ENCODE measurements at places on chromosomes 3 and 15.

DNA sequence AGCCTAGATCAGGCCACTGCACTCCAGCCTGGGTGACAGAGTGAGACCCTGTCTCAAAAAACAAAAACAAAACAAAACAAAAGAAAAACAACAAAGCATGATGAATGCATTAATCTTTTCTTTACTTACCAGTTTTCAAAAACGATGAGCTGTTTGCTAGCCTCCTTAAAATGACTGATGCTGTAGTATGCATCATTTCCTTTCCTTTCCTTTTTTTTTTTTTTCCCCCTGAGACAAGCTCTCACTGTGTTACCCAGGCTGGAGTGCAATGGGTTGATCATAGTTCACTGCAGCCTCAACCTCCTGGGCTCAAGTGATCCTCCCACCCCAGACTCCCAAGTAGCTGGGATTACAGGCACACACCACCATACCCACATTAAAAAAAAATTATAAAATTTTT is 202.0 kb downstream of the ADAMTSL3 start:
- DNase-seq = no peak

DNA sequence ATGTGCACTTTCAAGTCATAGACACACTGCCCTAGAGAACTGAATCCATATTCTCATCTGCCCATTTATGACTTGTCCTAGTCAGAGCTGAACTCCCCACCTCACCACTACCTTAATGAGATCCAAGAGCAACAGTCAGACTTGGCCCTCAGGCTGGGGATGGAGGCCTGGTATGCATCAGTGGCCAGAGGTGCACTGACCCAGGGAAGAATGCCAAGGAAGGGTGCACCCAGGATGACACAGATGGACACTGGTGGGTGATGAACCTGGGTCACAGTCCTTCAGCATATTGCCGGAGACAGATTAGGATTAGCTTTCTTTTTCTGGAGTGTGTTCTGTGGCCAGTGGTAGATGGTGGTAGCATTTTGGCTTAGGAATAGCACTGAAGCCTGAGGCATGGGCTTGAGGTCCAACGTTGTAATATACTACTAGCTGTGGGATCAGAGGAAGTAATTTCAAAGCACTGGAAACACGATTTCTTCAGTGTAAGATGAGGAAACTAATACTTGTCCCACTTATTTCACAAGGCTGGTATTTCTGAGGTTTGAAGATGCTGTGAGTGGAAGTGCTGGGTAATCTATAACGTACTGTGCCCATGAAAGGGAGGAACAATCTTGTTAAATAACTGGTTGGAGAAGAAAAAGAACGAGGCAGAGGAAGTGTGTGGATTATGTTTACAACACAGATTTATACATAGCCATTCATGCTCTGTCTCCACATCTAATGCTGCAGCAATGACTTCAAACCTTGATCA is 265.0 kb downstream of the THRB start:
- no peak for DNase-seq

GRCh38 chr3:22582266-22582665 is 620.9 kb upstream of the UBE2E2 start:
- no peak for DNase-seq

DNA sequence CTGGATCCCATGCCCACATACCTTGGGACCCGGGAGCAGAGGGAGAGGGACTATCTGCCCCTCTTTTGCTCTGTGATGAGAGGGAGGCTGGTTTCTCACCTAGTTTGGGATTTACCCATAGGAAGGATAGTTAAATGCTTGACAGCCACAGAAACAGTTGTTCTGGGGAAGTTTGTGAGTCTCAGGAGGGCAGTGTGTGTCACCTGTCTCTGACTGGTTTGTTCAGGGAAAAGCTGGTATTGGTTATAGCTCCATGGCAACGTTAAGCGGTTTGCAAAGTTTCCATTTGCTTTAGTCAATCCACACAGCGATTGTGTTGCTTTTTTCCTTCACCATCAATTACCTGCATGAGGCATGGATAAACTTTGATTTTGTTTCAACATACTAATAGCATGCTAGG is 3.7 kb upstream of the TMED3 start:
- no peak for DNase-seq

DNA sequence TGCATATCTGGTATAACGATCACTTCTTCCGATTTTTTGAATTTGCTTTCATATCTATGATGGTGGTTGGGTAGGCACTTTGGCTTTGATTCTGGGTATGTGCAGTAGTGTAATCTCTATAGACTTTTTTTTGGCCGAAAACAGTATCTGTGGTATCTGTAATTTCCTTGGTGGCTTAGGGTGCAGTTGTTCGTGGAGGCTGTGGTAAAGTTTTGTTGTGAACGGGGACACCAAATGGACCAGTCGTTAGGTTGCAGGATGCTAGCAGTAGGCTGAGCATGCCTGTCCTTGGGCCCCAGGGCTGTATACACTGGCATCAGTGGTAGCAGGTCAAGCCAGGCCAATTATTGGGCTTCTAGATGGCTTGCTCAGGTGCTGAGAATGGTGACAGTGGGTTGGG is 55.2 kb downstream of the CCDC66 start:
- DNase-seq = no peak

DNA sequence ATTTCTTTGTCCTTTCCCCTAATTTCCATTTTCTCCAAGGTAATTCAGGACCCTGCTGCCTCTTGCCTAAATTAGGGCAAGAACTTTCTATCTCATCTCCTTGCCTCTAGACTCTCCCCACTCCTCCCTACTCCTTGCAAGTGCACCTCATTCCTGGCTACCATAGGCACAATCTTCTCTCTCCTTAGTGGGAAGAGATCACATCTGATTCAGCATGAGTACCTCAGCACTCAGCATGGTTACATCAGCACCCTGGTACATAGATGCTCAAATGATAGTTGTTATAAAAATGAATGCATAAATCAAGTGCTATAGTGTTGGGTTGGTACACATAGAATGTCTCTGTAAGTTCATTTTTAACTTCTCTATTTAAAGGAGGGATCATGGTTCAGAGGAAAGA is 313.4 kb upstream of the RASGRP1 start:
- DNase-seq = no peak

DNA sequence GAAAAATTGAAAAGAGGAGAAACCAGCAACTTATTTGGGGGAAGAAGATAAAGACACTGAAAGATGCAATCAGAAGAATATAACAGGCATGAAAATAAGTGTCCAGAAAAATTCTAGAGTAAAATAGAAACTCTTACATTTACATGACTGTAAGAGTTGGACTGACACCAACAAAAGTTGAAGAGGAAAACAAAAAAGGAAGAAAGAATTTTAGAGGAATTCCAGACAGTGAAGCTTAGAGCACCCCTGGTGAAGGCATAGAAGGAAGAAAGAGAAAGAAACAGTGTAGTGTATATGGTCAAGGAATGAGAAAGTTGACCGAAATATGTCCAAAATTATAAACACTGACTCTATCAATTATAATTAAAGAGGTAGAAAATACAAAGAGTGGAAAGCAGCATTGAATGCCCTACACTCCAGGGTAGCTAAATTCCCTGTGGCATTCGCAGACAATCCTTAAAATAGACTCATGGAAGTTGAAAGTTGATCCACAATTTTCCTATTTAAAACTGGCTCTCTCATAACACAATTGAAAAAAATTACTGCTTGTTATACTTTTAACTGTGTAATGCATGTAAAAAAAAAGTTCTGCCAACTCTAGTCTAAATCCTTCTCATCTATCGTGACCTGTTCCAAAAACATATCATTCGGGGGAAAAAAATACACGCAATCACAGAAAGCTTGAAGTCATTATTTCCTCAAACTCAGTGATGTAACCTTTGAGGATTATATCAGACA is 102.6 kb upstream of the ABI3BP start:
- DNase-seq = no peak

DNA sequence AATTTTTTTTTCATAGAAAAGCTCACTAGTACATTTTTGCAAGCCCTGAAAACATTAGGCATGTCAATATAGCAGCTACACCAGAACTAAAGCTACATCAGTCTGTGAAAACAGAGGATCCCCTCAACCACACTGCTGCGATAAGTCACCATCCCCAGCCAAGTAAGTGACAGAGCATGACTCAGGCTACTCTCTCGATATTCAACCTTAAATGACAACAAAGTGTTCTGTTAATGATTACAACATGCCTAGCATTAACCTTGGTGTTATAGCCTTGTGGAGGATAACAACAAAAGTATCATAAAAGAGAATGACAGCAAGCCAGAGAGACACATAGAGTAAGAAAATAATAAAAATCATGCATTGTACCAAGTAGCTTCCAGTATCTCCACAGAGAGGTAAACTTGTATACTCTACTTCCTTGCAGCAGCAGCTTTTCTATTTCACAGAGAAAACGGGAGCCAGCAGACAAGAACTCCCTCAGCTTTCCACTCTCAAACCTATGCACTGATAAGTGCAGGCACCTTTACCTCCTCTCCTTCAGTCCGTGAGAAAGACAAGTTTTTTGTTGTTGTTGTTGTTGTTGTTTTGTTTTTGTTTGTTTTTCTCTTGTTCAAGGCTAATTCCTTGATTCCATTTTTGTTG is 76.6 kb downstream of the GBE1 start:
- DNase-seq = no peak

GRCh38 chr15:86743283-86743903 is 663.7 kb downstream of the AGBL1 start:
- DNase-seq = no peak

DNA sequence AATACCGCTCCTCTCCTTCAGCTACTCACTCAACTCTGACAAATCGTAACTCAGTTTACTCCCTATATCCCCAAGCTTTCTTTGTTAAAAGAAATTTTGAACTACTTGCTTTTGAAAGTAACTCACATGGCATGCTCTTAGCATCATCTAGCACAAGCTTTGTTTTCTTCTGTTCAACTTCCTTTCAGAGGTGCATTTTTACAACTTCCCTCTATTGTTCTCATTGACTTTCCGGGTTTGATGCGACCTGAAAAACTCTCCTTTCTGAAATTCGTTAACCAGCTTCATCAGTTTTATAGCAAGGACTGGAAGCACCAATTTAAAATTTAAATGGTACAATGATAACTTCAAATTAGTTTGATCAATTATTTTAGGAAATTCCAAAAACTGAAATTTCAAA is 629.5 kb upstream of the TGFBR2 start:
- DNase-seq = no peak

GRCh38 chr15:50907601-50908208 is 778 bp upstream of the AP4E1 start:
- DNase-seq = no peak

DNA sequence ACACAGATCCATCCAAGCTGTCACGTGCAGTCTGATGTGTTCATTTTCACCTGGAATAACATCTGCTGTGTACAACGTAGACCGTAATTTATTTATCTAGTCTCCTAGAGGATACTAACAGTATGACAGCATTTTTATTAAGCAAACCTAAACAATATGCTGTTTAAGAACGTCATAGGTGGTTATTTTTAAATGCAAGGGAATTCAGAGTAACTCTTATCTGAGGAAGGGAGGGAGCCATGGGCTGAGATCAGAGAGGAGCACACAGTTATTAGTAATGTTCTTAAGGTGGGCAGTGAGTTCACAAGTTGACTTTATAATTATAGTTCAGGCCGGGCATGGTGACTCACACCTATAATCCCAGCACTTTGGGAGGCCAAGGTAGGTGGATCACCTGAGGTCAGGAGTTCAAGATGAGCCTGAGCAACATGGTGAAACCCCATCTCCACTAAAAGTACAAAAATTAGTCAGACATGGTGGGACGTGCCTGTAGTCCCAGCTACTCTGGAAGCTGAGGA is 193.6 kb downstream of the UACA start:
- DNase-seq = no peak

DNA sequence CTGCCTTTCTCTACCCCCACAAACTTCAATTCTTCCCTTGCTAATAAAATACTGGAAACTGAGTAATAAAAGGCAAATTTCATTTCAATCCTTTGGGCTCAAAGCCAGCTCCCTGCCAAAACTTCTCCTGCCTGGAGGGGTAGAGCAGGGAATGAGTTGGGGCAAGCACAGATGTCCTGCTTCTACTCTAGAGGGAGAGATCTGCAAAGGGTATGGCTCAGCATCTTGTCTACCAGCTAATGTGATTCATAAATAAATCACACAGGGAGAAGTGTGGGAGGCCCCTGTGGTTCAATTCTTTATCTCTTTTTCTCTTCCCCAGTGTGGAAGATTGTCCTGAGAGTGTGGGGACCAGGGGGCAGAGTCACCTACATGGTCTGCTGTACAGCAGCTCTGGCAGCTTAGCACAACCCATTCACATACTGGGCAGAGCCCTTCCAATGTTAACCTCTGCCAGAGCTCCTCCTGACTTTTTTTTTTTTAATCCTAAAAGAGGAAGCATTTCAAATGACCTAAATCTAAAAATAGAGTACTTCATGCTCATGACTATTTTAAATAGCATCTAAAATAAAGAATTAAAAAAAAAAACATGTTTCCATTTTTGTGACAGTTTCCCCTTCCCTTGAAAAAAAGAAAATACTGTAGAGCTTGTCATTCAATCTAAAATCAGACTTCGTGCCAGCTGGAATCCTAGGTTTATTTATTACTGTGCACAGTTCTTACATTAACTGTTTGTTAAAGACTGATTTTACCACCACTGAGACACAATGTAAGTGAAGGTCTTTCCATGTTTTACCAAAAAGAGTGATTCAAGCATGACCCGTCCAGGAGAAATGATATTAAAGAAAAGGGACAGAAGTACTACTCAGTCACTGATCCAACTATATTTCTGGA is 1083.7 kb upstream of the CFAP20DC start:
- DNase-seq = no peak

DNA sequence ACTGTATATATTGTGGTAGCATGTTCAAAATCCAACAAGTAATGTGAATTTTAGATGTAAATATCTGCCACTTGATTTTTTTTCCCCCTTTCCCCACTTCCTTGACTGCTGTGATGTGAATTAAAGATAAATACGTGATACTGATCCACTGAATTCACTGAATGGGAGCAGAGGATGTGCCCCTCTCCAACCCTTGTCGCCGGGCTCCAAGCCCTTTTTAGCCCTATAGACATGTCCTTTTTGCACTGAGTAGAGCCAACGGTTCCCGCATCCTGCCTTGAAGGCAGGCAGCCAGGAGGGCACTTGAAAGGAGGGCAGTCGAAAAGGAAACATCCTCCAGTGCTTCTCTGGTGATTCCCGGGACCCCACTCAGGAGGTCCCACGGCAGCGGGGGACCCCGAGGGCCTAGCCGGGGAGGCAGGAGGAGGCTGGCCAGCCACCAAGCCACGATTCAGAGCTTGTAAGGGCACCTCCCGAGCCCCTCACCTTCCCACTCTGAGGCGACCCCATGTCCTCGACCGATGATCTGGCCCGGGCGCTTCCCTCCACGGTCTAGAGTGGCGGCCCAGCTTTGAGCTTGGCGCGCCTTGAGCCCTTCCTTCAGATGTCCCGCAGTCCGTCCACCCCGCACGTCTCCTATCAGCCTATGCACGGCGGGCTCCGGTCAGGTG is 901 bp upstream of the MANF start:
- DNase-seq = no peak

Measured in HS-5 (cell line).